ENCODE measurements at places on chromosomes 6 and 20.

- no peak for DNase-seq
Measured at GRCh38 chr6:121619013-121619412, 183.6 kb downstream of the GJA1 start.

DNA sequence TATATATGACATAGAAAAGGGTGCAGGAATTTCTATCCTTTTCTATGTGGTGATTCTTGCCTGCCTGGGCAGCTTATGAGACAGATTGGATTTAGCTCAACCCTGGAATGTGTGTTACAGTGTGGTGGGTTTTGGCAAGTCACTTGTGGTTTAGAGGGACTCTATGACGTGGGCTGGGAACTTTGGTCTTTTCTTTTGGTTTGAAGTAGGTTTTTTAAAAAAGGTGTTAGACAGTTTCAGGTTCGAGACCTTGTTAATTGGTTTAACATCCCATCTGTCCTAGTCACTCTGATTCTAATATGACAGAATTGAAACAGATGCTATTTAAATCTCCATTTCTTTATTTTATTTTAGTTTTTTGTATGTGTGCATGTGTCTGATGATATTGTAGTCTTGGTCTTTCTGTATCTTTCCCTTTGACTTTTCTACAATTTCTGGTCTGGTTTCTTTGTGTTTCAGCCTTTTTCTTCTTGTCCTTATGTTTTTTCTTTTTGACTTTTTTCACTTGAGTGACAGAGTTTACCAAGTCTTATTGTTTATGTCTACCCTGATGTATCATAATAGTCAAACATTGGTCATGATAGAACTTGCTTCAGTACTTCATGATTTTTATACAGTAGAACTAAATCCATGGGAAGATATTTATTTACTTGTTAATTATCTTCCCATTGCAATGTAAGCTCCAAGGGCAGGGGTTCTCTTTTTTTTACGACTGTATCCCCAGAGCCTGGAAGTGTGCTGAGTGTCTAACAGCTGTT, 174.3 kb downstream of the CDKAL1 start:
- no peak for DNase-seq

- no peak for DNase-seq
Measured at GRCh38 chr6:160387916-160388643, 39.9 kb downstream of the SLC22A3 start.

DNA sequence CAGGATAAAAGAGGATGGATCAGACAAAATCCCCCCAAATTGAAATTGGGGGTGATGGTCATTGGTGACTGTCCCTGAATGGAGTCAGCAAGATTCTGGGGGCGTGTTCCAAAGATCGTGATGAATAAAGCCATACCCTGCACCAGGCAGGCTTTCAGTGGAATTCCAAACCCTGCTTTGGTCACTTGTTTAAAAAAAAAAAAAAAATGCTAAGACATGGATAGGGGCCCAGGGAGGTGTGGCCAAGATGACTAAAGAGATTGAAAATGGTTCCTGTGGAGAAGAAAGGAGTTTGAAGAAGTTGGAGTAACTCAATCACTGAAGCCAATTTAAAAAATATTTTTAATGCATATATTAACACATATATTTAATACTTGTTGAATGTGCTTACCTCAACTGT, 161.4 kb upstream of the KCNG1 start:
- DNase-seq, result no peak

DNA sequence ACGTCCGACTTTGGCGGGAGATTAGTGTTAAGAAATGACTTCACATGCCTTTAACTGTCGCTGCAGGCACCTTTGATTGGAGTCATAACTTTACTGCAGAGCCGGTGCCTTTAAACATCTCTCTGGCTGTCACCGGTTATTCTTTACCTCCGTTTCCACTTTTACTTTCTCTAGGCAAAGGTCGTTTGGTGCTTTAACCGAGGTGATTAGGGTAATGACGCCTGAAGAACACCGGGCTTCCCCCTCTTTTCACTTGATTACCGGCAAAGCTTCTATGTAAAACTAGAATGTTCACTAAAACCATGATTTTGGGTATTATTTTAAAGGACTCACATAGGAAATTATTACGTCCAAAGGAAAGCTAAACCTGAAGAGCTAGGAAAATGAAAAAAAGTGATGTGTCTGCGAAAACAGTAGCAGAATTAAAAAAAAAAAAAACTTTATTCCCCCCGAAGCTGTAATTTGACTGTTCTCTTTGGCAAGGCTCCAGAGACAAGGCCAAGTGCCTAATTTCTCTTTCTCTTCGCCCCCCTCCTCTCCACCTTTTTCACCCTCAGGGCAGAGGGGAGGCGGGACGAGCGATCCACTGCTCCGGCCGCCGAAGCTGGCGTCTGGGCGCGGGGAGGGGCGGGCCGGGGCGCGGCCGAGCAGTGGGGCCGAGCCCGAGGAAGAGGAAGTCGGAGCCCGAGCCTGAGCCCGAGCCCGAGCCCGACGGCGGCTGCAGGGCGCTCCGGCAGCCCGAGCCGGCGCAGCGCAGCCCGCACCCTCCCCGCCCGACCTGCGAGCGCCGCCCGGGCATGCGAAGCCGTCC, at the start of gene PLEKHG1:
Gene PLEKHG1, plus strand, starts transcription at position 687 of the 811 bp plus-strand sequence. CDS start 133,797 bp downstream, outside the sequence.
- DNase-seq, result peak; percentile 78

GRCh38 chr6:70336996-70337742, 34.3 kb upstream of the COL9A1 start:
- no peak for DNase-seq

- no peak for DNase-seq
Measured at GRCh38 chr6:12049165-12049564, 37.1 kb downstream of the HIVEP1 start.

All from GM12891 (cell line).